ENCODE measurements at places on chromosomes 5 and 9.

GRCh38 chr5:67619235-67619634 is 422.6 kb upstream of the CD180 start:
- DNase-seq: no peak

- no peak for DNase-seq
These were observed 124.2 kb downstream of the TLE1 start for GRCh38 chr9:81565144-81565543.

DNA sequence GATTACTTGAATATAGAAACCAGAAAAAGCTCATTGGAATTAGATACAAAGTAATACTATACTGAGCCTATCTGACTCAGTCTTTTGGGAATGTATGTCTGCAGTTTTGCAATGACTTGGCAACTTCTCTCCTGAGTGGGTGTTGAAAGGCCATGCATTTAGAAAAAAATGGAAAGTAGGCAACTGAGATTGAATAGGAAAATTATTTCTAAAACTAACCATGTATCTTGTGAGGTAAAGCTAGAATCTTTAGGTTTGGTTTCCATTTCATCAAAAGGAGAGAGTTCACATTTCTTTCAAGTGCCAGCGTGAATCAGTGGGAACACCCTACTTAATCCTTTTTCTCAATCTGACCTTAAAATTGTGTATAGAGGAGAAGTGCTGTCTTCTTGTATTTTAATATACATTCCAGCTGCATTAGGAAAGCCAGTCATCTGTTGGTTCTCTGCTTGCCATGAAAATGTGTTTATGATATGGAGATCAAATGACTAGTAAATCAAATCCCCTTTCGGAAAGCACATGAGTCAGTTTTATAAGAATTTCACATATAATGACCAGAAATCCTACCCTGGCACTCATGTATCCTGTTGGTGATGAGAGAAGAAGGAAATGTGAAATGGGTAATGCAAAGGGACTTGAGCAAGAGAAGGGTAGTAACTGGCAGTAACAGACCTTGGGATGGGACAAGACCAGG is 30.4 kb downstream of the NFX1 start:
- no peak for DNase-seq

- no peak for DNase-seq
These were observed 16.4 kb downstream of the FBXW2 start for GRCh38 chr9:120776788-120777187.

GRCh38 chr9:134212809-134213507 is 48.6 kb upstream of the RNU6ATAC start:
- DNase-seq: no peak

- no peak for DNase-seq
These were observed 14.0 kb downstream of the OLFML2A start for GRCh38 chr9:124790801-124791505.

DNA sequence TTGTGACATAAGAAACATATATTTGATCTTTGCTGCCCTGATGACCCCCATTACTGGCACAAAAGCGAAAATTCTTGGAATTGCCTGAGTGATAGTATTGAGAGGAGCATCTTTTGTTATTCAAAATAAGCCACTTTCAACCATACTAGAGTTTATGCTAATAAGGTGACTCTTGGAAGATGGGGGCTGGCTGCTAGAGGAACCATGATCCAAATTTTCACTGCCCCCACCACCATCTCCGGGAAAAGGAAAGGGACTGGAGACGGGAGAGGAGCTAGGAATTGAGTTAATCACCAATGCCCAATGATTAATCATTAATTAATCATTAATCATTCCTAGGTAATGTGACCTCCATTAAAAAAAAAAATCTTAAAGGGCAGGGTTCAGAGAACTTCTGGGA is 25.6 kb downstream of the FBXW11 start:
- DNase-seq: no peak

DNA sequence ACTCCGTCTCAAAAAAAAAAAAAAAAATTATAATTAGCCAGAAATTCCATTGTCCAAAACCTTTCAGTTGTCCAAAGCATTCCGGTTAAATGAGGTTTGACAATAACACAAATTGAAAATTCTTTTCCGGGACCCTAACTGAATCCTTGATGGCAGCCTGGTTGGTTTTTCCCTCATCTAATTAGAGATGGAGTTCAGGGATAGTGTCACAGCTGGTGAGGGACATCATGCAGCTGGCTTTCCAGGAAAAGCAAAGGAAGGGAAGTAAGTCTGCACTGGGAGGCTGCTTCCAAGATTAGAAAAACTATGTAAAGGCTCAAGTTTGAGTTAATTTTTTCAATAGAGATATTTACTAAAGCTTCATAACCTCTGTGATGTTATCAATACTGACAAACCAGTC is 195.4 kb downstream of the ADAMTS12 start:
- no peak for DNase-seq

- DNase-seq: no peak
These were observed 398.8 kb downstream of the ENC1 start for GRCh38 chr5:74241751-74242140.

DNA sequence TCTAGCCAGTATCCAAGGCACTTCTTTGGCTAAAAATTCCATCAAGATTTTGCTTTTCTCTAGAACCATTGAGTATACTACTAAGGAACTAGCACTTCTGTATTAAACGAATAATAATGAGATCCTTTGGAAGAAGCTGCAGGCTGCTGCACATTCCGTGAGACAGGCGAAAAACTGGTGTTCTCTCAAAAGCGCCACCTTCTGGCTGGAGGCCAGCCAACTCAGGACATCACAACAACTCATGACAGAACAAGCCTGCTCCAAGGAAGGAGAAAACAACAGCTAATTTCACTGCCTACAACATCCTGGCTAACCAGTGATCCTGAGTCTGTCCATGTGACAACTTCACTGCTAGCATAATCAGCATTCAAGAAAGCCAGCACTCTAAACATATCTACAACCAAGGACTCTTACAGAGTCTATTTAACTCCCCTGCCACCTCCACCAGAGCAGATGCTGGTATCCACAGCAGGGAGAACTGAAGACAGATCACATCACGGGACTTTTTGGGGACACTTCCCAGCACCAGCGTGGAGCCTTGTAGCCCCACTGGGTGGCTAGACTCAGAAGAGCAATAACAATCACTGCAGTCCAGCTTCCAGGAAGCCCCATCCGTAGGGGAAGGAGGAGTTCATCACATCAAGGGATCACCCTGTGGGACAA is 150.5 kb downstream of the YTHDC2 start:
- no peak for DNase-seq

DNA sequence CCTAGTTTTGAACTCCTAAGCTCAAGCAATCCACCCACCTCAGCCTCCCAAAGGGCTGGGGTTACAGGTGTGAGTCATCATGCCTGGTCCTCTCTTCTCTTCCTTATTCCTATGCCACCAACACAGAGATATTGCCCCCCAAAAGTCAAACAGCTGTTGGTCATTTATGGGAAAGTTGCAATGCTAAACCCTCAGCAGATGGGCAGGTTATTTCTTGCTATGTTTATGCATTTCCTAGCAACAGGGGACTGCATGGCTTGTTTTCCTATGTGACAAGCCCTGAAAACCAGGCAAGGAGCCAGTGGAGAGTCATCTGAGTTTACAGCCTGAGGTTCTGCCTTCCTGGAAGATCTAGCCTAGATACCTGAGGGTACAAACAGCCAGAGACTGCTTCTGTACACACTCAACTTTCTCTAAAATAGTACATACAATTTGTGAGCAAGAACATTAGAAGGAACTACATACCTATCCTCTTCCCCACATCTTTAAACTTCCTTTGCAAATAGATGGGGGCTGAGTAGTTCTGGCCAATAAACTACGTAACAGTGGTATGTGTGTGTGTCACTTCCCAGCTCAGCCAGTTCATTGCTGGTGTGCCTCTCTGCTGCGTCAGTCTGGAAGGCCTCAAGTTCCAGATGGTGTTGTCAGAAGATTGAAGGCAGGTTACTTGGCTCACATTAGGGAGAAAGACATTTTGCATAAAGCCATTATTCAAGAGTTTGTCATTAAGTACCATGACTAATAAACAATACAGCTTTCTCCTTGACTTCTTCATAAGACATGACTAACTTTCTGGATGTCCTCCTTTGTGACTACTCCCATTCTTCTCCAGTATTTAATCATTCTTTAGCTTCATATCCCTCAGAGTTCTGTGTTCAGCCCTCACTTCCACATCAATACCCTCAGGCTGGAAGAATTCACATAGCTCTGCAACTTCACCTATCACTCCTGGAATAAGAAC is 65.3 kb downstream of the CSNK1A1 start:
- no peak for DNase-seq

- no peak for DNase-seq
These were observed 13.8 kb upstream of the CCL28 start for GRCh38 chr5:43425983-43426382.

- no peak for DNase-seq
These were observed 36.3 kb upstream of the SETD9 start for GRCh38 chr5:56873056-56873455.

DNA sequence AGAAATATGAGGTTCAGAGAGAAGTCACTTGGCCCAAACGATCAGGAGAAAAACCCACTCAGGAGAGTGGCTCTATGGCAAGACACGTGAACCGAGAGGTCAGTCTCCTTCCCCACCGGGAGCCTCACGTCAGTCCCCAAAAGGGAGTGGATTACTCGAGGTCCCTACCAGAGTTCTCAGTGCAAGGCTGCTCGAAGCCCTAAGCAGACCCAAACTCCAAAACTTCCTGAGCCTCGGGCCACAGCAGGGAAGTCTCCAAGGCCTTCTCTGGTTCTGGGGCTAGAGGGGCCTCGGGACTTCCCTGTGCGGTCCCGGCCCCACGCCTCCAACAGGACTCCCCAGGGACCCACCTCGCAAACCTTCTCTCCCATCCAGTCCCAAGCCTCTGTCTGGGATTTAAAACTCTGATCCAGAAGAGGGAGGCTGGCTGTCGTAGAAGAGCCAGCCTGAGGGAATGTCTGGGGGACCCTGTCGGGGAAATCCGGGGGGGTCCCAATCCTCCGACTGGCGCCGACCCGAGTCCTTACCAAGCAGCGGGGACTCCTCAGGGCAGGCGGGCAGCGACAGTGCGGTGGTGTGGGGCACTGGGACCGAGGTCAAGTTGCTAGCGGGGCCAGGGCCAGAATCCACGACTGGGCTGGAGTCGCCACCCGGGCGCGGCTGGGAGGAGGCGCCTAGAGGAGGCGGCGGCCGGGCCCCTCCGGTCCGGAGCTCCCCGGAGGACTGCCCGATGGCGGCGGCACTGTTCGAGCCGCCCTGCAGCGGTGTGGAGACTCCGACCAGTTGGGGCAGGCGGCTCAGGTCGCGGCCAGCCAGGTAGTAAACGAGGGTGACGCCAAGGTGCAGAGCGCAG is 679 bp downstream of the B4GALT1 start:
- DNase-seq: peak; percentile 55

DNA sequence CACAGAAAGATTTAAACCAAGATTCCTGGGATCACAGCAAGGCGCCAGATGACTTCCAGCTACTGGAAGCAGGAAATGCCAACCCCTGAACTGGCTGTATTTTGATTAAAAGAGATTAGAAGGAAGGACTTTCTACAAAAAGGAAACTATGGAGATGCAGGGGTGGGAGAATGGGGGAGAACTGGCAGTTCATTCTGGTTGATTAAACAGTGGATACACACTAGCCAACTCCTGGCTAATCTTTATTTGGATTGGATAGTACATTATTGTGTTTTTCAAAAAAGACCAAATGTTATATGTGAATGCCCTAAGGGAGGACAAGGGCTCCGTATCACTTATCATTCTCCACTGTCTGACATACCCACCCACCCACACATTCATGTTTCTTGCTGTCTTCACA is 93.2 kb downstream of the CDO1 start:
- DNase-seq: no peak

DNA sequence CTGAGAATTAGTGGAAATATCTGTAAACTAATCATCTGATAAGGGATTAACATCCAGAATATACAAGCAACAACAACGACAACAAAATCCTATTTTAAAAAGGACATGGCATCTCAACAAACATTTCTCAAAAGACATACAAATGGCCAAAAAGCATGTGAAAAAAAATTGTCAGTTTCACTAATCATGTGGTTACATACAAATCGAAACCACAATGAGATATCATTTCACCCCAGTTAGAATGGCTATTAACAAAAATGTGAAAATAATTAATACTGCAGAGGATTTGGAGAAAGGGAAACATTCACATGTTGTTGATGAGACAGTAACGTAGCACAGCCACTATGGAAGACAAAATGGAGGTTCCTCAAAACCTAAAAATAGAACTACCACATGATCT is 69.5 kb downstream of the ERP44 start:
- no peak for DNase-seq

DNA sequence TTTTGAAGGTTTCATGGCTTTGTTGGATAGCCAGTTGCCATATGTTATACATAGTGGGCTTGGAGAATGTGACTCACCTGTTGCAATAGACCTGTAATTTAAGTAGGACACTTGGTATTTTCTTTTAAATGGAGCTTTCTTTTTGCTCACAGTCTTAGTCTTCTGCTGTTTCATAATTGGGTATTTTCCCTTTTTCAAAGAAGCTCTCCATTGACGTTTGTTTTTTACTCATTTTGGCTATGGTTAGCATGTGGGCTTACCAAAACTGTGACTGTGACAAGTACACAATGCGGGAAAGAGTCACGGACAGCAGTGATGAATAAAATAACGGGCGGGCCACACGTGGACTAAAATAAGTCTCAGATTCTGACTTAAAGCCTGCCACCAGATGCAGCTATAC is 23.2 kb upstream of the RNF20 start:
- no peak for DNase-seq

DNA sequence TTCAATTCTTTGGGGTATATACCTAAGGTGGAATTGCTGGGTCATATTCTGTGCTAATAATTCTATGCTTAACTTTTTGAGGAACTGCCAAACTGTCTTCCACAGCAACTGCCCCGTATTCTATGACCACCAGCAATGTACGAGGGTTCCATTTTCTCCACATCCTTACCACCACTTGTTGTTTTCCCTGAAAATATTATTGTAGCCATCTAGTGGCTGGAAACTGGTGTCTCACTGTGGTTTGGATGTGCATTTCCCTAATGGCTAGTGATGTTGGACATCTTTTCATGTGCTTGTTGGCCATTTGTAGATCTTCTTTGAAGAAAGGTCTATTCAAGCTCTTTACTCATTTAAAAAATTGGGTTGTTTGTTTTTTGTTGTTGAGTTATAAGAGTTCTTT is 30.7 kb downstream of the MSX2 start:
- no peak for DNase-seq

DNA sequence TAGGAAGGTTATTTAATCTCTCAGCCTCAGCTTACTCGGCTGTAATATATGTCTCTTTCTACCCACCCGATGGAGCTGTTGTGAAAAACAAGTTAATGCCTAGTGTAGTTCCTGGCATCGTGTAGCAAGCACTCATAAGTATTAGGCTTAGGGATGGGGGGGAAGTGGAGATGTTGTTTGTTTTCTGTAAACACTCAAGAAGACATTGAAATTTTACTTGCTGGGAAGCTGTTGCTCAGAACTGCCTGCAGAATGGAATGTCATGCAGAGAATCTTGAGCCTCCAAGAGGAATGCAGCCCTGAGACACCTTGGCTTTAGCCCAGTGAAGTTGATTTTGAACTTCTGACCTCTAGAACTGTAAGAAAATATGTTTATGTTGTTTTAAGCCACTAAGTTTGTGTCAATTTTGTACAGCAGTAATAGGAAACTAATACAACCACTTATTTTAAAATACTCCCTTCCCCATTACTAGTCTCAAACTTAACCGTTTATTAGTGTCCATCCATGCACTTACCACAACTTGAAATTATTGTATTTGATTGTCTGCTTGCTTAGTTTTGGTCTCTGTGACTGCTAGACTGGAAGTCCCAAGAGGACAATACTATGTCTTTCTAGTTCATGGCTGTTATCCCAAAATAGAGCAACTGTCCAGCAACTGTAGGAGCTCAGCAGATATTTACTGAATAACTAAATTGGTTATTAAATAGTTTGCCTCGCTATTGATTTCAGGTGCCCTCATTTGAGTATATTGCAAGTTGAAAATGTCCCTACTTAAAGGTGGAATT is 53.8 kb downstream of the MFAP3 start:
- no peak for DNase-seq
